ENCODE measurements at places on chromosomes 3 and 15. TPM values are rescaled to one million over a fixed set of nuclear protein-coding genes. Genes with fewer than 3 reads are reported as not detected.
A peak's percentile ranks its signal among the peaks of the same experiment; 100 is the strongest.

- no peak for DNase-seq
These were observed 18.1 kb downstream of the BBX start for GRCh38 chr3:107540857-107541256.

DNA sequence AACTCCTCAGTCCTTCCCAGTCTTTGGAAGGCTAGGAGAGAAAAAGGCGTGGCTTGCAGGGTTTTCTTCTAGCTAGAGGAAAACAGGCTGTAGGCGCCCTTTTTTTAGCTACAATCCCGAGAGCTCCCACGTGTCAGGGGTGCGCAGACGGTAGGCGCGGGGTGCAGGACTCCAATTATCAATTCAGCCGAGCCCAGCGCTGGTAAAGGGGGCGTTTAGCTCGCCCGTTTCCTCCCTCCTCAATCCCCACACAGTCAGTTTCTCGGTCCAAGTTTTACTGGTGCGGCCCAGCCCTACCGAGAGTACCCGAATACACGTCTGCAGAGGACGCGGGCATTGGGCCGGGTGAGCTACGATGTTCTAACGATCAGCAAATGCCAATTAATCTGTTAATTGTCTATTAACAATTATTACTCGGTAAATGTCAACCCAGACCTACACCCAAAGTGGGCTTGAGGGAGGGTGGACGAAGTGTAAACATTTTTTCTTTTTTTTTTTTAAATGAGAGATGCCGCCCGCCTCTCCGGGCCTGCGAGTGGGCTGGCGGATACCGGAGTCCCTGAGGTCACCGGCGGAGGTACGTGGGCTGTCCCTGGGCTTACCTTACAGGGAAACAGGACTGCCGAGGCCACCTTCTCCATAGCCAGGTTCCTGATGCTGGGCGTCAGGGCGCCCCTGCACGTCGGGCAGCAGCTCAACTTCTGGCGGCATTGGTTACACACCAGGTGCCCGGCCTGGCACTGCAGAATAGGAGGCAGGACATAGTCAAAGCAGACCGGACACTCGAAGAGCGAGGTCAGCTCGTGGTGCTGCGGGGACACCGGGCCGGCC, 923 bp downstream of the SIAH2 start:
- DNase-seq, result peak; percentile 67

DNA sequence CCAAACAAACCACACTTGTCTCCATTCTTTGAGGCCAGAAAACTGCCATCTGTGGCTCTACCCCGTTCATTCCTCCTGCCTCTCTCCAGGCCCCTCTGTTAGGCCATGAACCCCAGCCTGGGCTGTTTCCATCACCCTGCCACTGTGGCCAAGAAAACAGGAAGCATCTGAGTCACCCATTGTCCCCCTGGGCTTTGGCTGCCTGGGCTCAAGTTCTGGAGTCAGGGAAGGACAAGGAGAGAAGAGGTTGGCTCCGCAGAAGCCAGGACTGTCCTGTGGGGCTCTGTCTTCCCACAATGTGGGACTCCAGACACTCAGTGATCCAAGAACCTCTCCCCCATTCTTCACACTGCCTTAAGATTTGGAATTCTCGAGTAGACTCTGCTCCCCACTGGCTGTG, 14.8 kb upstream of the LCTL start:
- peak; percentile 72 for DNase-seq

- no peak for DNase-seq
These were observed 8.9 kb downstream of the MKRN2OS start for GRCh38 chr3:12536423-12536822.

The RYR3 gene
- under 0.01 TPM for total RNA-seq

DNA sequence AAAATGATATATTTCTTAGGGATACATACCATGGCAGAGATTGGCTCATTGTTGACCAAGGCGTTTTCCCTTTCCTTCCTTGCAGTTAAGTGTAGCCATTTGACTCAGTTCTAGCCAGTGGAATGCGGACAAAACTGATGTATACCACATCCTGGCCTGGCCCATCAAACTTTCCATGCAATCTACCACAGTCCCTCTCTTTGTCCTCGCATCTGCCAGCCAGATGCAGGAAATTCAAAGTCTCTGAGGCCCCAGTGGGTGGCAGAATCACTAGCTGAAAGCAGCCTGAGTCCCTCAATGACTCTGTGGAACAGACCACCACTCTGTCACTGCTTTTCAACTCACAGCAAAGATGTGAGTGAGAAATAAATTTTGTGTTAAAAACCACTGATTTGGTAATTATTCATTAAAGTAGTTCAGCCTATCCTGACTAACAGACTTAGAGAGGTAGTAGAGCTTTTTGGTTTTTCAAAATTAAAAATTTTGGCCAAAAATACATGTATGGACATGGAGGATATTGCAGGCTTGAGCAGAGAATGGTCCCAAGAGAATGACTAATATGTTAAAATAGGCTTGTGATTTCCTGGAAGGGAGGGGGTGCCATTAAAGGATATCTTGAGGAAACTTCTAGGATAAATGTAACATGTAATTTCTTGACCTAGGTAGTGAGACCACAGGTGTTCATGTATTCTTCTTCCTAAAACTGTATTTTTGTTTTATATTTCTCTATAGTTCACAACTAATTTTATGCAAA, 10.9 kb downstream of the LRRFIP2 start:
- peak; percentile 99 for DNase-seq

The TMEM41A gene
- 9.4 TPM for total RNA-seq

Data from RPMI7951 (cell line).